ENCODE measurements at places on chromosomes 4 and X.
A peak's percentile ranks its signal among the peaks of the same experiment; 100 is the strongest.

- no peak for DNase-seq
Measured at GRCh38 chr4:70895405-70895804, 6.8 kb upstream of the MOB1B start.

DNA sequence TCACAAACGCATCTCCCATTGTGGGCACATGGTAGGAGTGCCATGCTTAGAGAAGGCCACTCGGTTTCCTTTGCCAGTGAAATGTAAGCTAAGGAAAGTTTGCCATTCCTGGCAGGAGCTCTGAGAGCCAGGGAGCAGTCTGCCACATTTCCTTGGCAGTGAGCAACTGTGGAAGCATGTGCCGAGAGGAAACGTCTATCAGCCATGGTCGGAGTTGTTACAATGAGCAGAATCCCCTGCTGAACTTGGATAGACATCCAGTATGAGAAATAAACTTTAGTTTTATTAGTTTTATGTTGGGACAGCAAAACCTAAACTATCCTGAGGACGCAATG, 51.1 kb downstream of the ENOPH1 start:
- DNase-seq = no peak

GRCh38 chrX:97398030-97398551, 514.4 kb downstream of the RPA4 start:
- no peak for DNase-seq

GRCh38 chr4:171676555-171677215, 136.5 kb upstream of the GALNTL6 start:
- no peak for DNase-seq

DNA sequence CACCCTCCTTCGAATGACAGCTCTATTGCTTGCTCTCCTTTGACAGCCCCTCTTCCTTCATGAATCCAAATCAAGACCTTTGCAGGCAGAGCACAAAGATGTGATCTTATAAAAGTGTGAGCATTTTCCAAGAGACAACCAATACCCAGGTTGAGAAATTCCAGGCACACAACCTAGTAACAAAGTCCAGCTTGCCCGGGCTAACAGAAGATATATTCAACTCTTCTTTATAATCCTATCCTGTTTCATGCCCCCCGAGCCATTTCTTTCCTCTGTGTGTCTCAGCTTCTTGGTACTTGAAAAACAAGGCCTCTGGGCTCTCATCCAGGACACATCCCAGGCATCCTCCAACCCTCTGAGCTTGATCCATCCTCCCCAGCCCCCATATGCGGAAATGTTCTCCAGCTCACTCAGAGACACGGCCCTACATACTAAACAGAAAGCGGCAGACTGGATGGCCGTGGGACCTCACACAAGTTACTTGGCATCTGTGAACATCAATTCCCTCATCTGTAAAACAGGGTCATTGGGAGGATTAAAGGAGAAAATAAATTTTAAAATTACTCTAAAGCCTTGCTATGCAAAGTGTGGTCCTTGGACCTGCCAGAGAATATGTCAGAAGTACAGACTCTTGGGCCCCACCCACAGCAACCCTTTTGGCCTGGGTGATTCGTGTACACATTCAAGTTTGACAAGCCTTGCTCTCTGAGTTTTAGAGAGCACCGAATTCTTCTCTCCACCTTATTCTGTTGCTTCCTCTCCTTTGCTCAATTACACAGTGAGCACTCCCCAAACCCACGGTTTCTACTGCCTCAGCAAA, 627.0 kb downstream of the BCOR start:
- no peak for DNase-seq

DNA sequence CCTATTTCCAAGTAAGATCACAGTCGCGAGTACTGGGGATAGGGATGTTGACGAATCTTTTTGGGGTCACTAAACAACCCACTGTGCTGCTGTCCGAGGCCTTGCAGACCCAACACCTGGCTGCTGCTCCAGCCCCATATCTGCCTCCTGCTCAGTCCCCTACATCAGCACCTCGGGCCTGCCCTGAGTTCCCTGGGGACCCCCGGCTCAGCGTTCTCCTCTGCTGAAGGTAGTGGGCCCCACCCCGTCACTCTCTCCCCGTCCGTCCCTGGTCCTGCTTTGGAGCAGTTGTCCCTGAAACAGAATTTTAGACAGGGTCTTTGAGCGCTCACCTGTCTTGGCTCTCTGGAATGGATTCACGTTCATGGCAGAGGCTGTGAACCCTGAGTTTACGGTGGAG, 202.4 kb upstream of the PSAPL1 start:
- no peak for DNase-seq

GRCh38 chr4:121998024-121998423, 46.2 kb upstream of the TRPC3 start:
- DNase-seq = no peak

DNA sequence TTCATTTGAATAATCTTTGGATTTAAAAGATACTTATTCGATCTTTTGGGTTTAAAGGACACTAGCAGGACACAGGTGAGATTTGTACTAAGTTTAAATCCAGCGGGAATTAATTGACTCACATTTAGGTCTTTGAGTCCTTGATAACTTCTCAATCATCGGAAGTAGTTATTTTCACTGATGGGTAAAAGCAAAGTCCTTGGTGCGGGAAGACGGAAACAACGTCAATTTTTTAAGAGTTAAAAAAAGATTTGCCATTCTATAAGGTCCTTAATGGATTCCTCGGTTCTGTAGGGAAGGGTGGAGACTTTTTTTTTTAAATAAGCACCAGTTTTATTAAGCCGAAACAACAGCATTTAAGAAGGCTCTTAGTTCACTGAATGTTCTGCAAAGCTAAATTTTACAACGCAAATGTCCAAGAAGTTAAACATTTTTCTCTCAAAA, 2.9 kb downstream of the TMSB4X start:
- DNase-seq = no peak

GRCh38 chr4:95118497-95118896, 360.7 kb downstream of the BMPR1B start:
- no peak for DNase-seq

DNA sequence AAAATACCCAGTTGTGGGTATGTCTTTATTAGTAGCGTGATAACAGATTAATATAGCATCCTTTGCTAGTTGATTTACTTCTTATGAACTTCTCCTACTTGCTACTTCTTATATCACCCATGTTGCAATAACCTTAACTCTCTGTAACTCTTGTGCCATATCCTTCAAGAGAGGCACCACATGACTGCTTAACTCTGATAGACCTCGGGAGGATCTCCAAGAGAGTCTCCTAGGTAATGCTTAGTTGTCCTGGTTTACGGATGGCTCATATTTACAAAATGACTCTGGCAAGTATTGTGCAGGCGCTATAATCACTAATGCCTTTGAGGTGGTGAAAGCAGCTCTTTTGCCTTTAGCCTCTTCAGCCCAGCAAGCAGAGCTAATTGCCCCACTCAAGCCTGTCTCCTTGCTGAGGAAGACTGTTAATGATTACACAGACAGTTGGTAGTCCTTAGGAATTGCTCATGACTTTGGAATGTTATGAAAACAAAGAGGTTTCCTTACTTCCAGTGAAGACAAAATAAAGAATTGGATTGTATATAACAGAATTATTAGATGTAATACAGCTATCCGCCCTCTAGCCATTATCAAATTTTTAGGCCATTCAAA, 1305.8 kb downstream of the PCDH7 start:
- DNase-seq = no peak

DNA sequence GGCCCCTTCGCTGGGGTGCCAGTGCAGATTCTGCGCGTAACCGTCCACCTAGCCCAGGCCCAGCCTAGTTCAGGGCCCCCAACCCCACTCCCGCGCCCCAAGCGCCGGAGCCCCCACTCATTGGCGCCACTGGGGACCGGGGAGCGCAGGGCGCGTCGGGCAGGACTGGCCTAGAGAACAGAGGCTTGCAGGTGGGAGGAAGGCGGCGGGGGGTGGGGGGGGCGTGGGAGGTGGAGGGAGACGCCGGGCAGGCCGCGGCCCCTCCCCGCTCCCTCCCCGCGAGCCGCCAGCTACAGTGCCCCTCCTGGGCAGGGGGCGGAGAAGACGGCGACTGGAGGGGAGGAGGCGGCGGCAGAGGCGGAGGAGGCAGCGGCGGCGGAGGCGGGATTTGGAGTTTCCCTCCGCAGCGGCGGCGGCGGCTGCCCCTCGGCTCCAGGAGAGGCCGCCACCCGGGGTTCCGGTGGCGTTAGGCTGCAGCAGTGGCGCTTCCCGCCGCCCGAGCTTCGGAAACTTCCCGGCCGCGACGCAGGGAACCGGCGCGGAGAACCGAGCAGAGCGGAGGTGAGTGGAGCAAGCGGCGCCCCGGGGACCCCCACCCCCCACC, 4.8 kb upstream of the DUSP9 start:
- DNase-seq = no peak

DNA sequence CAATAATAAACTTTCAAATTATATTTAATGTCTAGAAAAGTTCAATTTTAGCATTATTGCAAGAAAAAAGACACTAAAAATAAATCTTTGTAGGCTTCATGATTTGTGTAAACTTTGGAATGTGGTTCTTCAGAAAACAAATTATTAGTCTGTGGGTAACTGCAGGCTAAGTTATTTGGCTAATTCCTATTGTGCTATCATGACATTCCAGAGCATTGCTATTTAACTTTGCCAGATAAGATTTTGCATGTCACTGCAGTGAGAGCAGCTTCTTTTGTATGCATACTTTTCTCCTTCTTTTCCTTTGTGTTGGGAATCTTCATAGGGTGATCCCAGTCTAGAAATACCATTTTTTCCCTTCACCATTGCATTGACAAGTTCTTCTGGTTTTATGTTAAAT, 130.0 kb downstream of the AWAT2 start:
- DNase-seq = no peak

DNA sequence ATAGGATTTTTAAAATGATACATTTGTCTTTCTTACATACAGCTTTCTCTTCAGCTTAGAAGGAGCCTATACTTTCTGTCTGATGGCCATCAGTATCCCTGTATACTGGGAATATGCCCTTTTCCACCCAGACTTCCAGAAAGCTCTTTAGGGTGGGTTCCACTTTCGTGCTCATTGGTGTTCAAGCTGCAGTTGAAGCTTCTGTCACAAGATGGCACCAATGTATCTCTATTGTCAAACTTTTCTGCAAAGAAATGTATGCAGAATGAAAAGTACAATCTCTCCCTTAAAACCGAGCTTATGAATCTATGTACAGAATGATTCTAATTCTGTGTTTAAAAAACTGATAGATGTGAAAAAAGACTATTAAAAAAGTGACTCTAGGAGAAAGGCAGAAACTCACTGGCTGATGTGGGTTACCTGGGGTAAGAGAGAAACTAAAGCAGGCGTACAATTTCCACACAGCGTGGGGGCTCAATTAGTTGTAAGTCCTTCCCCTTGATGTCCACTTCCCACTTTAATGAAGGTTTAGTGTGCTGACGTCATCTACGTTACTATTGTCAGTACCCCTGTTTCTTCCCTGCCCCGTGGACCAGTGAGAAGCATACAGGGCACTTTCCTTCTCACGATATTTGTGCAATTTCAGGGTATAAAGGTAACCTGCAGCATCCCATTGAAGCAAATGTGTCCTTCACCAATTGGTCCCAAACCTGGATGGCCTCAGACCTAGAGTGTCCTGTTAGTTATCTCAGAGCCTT, 57.3 kb upstream of the TCEAL2 start:
- no peak for DNase-seq

- peak; percentile 41 for DNase-seq
Measured at GRCh38 chr4:139556071-139556723, at the start of gene SETD7. TSS of gene SETD7 (minus strand) at chr4:139556219. CDS start at chr4:139556137, 82 bp downstream.

- DNase-seq = no peak
Measured at GRCh38 chr4:141759796-141760425, 123.5 kb downstream of the IL15 start.

- no peak for DNase-seq
Measured at GRCh38 chr4:41287852-41288251, 31.1 kb downstream of the UCHL1 start.

GRCh38 chr4:79446145-79446544, 38.1 kb upstream of the GK2 start:
- DNase-seq = no peak

- DNase-seq = no peak
Measured at GRCh38 chrX:22351076-22351475, 78.4 kb downstream of the CBLL2 start.

- no peak for DNase-seq
Measured at GRCh38 chr4:183860119-183860518, 45.0 kb upstream of the STOX2 start.

GRCh38 chrX:19639056-19639455, 123.7 kb upstream of the MAP3K15 start:
- no peak for DNase-seq

- DNase-seq = peak; percentile 51
Measured at GRCh38 chr4:99405433-99406115, 29.6 kb downstream of the ADH7 start.

- DNase-seq = no peak
Measured at GRCh38 chrX:84933956-84934556, 69.6 kb upstream of the APOOL start.

DNA sequence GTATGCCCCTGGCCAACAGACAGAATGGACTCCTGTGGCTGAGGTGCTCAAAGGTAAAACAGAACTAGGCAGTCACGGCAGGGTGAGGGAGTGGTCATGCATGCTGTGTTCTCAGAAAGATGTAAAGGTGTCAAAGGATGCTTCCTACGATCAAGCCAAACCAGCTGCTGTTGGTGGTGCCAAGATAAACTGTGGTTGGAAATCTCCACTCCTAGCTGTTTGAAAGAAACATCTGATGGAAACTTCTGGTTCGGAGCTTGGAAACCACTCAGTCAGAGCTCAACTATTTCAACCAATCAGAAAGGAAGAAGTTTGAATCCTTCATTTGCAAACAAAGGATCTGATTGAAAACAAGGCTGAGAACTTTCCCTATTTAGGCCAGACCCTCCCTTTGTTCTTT, 68.5 kb upstream of the DDX60 start:
- no peak for DNase-seq

DNA sequence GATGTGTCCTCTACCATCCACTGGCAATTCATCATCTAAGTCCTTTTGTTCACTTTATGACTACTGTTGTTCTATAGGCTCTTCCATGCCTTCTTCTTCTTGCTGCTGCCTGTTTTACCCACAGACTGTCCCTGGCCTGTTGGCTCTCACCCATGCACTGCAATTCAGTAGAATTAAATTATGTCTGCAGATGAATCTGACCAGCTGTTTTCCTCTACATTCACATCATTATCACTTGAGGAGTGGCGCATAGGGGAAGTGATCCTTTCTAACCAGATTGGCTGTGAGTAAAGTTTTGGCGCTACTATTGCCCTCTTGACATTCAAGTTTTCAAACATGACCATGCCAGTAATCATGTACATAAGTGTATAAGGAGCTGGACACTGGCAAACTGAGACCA, 91.7 kb downstream of the FRMPD4 start:
- no peak for DNase-seq

- no peak for DNase-seq
Measured at GRCh38 chr4:84401701-84402306, 97.3 kb downstream of the NKX6-1 start.

GRCh38 chr4:99634742-99635360, 22.8 kb downstream of the C4orf54 start:
- DNase-seq = no peak

GRCh38 chrX:32455704-32456103, 755.6 kb downstream of the DMD start:
- DNase-seq = no peak

GRCh38 chrX:93420525-93421082, 252.8 kb downstream of the NAP1L3 start:
- no peak for DNase-seq

GRCh38 chr4:81606801-81607501, 135.2 kb upstream of the RASGEF1B start:
- no peak for DNase-seq

Measured in activated CD4-positive, alpha-beta T cell treated with anti-CD3 and anti-CD28 coated beads, Interleukin-2, amount 50 U/mL, for 24 hours (primary cell).